ENCODE measurements at places on chromosomes 2 and 18. TPM values are rescaled to one million over a fixed set of nuclear protein-coding genes. Genes with fewer than 3 reads are reported as not detected.

SUPT7L gene
- total RNA-seq = 34.8 TPM

DNA sequence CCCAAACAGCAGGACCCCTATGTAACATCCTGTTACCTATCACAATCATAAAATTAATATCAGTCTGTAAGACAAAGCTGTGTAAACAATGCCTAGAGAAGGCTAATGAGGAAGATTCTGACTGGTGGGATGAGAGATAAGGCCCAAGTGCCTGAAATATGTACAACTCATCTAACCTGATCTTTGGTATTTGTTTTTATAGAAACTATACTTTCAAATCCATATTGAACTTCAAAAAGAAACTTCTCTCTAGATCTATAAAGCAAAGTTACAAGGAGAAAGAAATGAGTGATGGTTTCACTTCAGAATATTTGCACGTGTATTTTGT is 36.1 kb upstream of the ITGA4 start:
- H3K4me3 ChIP-seq = no peak overlapping the region
- no peak overlapping the region for H3K27ac ChIP-seq
- no peaks in the 10 kb centered on the region for H3K36me3 ChIP-seq
- no peaks in the 10 kb centered on the region for H3K27me3 ChIP-seq

SULT1C2 gene
- 4.4 TPM for total RNA-seq

DNA sequence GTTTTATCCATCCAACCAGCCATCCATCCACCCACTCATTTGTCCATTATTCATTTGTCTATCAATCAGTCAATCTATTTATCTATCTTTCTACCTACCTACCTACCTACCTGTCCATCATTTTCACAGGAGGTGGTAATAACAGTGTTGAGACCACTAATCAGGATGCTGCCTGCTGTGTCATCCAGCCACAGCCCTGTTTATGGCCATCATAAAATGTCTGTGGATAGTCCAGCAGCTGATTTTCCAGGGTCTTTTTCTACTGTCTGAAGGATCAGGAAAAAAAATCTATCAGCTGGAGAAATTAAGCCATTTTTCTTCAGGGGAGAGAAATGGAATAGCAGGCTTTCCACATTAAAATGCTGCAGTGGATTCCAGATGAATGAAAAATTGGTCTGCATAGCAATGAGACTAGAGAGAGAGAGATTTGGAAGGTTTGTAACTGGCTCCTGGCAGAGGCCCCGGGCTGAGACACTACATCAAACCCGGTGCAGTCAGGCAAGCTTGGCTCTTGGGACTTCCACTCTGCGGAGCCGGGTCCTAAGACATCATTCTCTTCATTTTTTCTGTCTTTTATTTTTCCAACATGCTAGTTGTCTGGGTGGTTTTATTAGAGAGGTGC is 33.0 kb upstream of the BOD1L2 start:
- H3K27ac ChIP-seq = no peak overlapping the region
- DNase-seq = no peak
- peaks cover 6% of the 10 kb centered on the region for H3K4me1 ChIP-seq
- no peaks in the 10 kb centered on the region for H3K36me3 ChIP-seq
- H3K27me3 ChIP-seq = no peaks in the 10 kb centered on the region

OSBPL6 gene
- 7.3 TPM for total RNA-seq

GRCh38 chr2:144426981-144427479 is 92.9 kb downstream of the ZEB2 start:
- DNase-seq = no peak
- H3K27me3 ChIP-seq = no peaks in the 10 kb centered on the region
- peak overlapping the region; percentile 57 for H3K27ac ChIP-seq
- no peaks in the 10 kb centered on the region for H3K4me1 ChIP-seq

GRCh38 chr18:38174594-38174993 is 609.0 kb upstream of the CELF4 start:
- no peak overlapping the region for H3K4me3 ChIP-seq
- no peaks in the 10 kb centered on the region for H3K27me3 ChIP-seq
- DNase-seq = no peak
- H3K27ac ChIP-seq = no peak overlapping the region
- H3K4me1 ChIP-seq = no peaks in the 10 kb centered on the region

DNA sequence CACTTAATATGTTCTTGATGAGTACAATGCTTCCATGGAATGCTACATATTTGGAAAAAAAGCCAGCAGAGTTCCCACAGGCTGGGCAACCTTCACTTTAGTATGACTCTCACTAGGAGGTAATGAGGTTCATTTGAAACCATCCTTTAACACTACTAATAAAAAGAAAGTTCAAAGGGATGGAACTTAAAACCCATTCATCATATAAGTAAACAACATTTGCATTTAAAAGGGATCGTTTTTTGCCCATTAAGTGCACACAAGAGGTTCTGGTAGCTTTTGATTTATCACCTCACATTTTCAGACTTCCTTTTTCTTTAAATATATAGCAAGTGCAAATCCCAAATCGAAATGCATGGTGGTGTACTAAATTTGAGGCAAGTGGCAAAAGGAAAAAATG is 270.8 kb upstream of the DCC start:
- H3K4me3 ChIP-seq = no peak overlapping the region
- no peak for DNase-seq
- no peaks in the 10 kb centered on the region for H3K27me3 ChIP-seq

SLC4A3 gene
- 17.0 TPM for total RNA-seq

- DNase-seq = no peak
- no peaks in the 10 kb centered on the region for H3K27me3 ChIP-seq
- H3K27ac ChIP-seq = no peak overlapping the region
- H3K36me3 ChIP-seq = no peaks in the 10 kb centered on the region
- H3K4me1 ChIP-seq = no peaks in the 10 kb centered on the region
Observed at GRCh38 chr18:21335927-21336488, 94.0 kb downstream of the GREB1L start.

DNA sequence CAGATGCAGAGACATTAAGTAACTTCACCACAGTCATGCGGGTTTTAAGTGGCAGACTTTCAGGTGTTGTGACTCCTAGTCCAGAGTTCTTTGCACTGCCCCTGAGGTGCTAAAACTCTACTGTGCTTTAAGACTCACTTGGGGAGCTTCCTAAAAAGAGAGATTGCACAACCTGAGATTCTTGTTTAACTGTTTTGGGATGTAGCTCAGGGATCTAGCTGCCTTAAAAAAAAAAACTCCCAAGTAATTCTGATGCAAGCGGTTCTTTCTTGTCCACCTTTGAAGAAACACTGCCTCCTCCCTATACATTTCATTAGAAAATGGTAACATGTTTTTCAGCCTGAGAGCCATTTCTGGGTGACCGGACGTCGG is 13.0 kb downstream of the IL37 start:
- no peak overlapping the region for H3K4me3 ChIP-seq
- DNase-seq = no peak
- H3K27ac ChIP-seq = no peak overlapping the region

GRCh38 chr2:165015052-165015642 is 59.8 kb upstream of the SLC38A11 start:
- H3K27me3 ChIP-seq = no peaks in the 10 kb centered on the region
- H3K36me3 ChIP-seq = no peaks in the 10 kb centered on the region
- H3K4me1 ChIP-seq = peaks cover 3% of the 10 kb centered on the region
- H3K4me3 ChIP-seq = no peak overlapping the region
- peak; percentile 85 for DNase-seq
- no peak overlapping the region for H3K27ac ChIP-seq

- DNase-seq = no peak
- no peak overlapping the region for H3K27ac ChIP-seq
- H3K4me3 ChIP-seq = no peak overlapping the region
- H3K27me3 ChIP-seq = no peaks in the 10 kb centered on the region
- no peaks in the 10 kb centered on the region for H3K36me3 ChIP-seq
Observed at GRCh38 chr2:205811387-205811786, 129.1 kb downstream of the NRP2 start.

LCT gene
- 0.10 TPM for total RNA-seq

- H3K4me3 ChIP-seq = no peak overlapping the region
- no peaks in the 10 kb centered on the region for H3K4me1 ChIP-seq
- no peak for DNase-seq
- no peak overlapping the region for H3K27ac ChIP-seq
- H3K27me3 ChIP-seq = no peaks in the 10 kb centered on the region
- H3K36me3 ChIP-seq = no peaks in the 10 kb centered on the region
Observed at GRCh38 chr2:137493261-137493660, 471.0 kb upstream of the HNMT start.

- H3K4me1 ChIP-seq = no peaks in the 10 kb centered on the region
- no peak overlapping the region for H3K4me3 ChIP-seq
- H3K36me3 ChIP-seq = peaks cover 2% of the 10 kb centered on the region
- H3K27me3 ChIP-seq = no peaks in the 10 kb centered on the region
Observed at GRCh38 chr2:149562324-149562723, 25.3 kb downstream of the MMADHC start.

DNA sequence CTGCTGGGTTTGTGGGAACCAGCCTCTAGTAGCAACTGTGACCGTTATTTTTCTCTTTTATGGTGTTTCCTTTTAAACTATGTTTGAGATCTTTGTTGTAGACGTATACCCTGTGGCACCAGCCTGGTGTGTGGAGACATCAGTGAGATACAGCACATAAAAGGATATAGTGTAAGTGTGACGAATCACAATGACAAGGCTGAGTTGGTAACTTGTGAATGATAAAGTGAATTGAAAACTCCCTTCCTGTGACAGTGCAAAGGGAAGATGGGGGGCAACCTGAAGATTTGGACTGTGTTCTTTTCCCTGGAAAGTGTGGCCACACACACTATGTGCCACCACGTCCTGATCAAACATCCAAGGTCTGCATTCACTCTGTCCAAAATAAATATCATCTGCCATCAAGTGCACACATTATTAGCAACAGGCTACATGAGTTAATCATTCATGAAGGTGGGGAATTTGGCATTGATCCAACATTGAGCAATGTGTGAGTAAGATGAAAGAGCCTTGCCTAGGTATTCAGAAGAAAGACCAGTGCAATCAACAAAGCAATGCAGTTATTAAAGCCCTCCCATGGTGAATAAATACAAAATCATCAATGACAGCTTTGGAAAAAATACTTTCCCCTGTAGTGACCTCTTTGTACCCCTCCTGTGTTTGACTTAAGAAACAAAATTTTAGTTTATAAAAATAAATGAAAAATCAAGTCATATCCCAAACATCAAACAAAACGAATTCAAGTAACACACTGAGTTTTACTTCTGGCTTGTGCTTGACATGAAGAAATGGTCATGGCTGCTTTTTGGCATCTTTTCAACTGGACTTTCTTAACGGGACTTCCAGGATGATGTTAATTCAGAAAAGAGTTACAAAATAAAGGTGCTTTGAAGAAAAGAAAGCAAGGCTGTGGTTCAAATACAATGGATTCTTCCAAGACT is 1280.5 kb upstream of the ZEB2 start:
- peak; percentile 10 for DNase-seq
- no peaks in the 10 kb centered on the region for H3K27me3 ChIP-seq
- H3K36me3 ChIP-seq = no peaks in the 10 kb centered on the region
- no peaks in the 10 kb centered on the region for H3K4me1 ChIP-seq

- no peaks in the 10 kb centered on the region for H3K4me1 ChIP-seq
- H3K36me3 ChIP-seq = peaks cover 2% of the 10 kb centered on the region
- H3K27me3 ChIP-seq = no peaks in the 10 kb centered on the region
- DNase-seq = no peak
- H3K4me3 ChIP-seq = no peak overlapping the region
Observed at GRCh38 chr2:207718521-207718920, 7.1 kb downstream of the CCNYL1 start.

SF3B6 gene
- total RNA-seq = 104 TPM

GRCh38 chr2:239910851-239911640 is 114.1 kb downstream of the NDUFA10 start:
- DNase-seq = no peak
- H3K4me1 ChIP-seq = peaks cover 13% of the 10 kb centered on the region
- no peak overlapping the region for H3K4me3 ChIP-seq
- no peaks in the 10 kb centered on the region for H3K27me3 ChIP-seq

ANKRD30BL gene
- 15.3 TPM for total RNA-seq

LAMA3 gene
- 10.4 TPM for total RNA-seq

DNA sequence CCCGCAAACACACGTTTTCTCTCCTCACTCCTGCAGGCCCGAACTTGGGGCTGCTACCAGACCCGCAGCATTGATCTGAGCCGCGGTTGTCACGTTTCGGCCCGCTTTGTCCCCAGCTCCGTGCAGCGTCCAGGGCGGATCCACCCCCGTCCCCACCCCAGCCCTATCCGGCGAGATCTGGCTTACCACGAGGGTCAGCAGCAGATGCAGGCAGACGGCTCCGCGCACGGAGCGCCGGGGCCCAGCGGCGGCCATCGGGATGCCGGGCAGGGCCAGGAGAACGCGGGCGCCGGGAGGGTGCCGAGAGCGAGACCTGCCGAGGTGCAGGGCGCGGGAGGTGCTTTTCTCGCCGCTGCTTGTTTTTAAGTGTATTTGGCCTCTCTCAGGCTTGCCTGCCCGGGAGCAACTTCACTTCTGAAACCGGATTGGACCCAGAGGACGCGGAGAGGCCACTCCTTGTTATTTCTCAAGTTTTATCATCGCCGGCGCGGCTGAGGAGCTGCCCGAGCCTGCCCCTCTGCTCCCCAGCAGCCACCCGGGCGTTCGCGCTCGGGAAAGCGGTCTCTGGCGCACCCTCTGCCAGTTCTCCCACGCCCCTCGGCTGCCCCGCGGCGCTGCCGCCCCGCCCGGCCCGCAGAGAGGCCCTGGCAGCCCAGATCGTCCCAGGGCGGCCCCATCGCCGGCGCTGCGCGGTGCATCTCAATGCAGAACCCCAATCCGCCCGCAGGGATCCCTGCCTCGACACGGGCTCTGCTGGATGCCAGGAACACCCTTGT is at the start of gene DSC3:
Gene DSC3, minus strand, starts transcription at position 337 of the 776 bp plus-strand sequence. Its CDS starts 82 bp downstream, at position 255.
- H3K27me3 ChIP-seq = peaks cover 51% of the 10 kb centered on the region
- no peaks in the 10 kb centered on the region for H3K36me3 ChIP-seq
- no peak for DNase-seq
- peaks cover 20% of the 10 kb centered on the region for H3K4me1 ChIP-seq

DNA sequence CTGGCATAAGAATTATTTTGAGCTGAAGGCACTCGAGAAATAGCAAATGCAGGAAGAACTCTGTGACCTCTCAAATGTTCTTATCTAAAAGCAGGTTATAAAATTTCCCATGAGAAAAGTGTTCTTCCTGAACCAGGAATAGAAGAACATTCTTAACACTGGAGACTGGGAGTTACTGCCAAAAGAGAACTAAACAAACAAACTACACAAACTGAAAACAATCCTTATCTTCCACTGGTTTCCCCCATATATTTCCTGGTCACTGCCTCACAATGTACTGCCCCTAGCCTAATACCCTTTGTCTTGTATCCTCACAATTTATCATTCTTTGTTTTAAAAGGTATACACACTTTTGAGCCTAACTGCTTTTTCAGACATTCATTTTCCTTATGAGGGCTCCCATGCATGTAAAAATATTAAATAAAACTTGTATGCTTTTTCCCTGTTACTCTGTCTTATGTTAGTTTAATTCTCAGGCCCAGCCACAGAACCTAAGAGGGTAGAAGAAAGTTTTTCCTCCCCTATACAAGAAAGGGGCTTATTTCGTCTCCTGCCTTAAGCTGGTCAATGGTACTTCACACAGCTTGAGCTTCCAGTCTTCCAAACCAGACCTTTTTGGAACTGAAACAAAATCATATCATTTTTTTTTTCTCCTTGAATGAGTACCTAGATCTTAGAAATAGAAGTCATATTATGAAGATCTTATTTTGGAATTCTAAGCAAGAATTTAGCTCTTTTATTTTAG is 110.6 kb downstream of the MSTN start:
- no peaks in the 10 kb centered on the region for H3K27me3 ChIP-seq
- no peak overlapping the region for H3K27ac ChIP-seq
- no peaks in the 10 kb centered on the region for H3K4me1 ChIP-seq
- no peak for DNase-seq
- H3K36me3 ChIP-seq = no peaks in the 10 kb centered on the region
